Retina (tissue), 1 donor: ENCODE measurements at places on chromosomes 16 and 17.

DNA sequence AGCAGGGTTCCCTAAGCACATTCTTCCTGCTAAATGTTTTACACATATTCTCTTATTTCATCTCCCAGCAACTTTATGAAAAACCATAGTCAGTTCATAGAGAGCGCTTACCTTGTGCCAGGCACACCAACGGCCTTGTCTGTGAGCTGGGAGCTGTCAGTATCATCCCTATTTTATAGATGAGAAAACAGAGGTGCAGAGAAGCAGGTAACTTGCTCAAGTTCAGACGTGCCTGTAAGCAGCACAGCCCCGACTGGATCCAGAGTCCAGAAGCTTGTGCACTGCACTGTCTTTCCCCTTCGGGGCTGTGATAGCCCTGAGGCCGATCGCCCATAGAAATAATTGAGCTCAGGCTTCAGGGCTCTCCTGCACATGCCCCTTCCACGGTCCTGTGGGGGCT is 6.2 kb downstream of the AQP8 start:
- no peak for DNase-seq

DNA sequence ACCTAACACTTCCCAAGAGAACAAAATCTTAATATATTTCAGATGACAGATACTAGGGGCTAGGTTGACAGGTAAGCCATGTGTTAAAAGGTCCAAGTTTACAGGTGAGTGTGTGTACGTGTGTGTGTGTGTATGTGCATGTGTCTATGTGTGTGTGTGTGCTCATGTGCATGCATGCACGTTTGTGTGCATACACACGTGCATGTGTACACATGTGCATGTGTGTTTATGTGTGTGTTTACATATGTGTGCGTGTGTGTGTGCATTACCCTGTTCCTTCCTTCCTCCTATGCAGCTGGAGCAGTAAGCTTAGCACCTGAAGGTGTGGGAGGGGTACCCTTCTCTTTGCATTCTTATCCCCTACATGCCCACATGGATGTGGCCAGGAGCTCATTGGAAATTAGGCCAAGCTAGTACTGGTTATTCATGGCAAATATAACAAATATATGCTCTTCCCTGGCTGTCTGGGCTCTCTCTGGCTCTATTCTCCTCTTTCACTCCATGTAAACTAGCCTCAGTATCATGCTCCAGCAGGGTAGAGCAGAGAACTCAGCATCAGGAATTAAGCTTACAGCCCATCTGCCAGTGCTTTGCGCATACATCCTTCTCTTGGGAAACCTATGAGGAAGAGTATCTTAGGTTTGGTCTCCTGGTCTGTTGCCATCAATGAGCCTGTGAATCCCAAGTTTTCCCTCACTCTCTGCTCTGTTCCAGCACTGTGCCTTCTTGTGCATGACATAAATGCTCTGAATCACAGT is 258.0 kb upstream of the MYOCD start:
- no peak for DNase-seq

DNA sequence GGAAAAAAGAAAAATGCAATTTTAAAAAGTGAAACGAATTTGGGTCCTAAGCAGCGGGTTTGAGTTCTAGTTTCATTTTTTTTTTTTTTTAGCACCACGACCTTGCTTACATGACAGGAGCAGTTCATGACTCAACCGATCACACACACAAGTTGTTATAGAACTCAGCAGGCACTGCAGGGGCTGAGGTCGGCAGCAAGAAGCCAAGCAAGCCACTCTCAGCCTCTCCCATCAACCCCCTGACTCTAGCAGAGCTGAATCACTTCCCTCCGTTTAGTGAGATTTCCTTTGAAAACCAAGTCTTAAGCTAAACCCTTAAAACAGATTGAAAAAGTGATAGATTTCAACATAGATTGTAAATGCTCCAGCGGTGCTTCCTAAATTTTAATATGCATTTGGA is 520.8 kb downstream of the HAPSTR1 start:
- no peak for DNase-seq

GRCh38 chr17:44335968-44336367 is 9.1 kb upstream of the GRN start:
- no peak for DNase-seq

DNA sequence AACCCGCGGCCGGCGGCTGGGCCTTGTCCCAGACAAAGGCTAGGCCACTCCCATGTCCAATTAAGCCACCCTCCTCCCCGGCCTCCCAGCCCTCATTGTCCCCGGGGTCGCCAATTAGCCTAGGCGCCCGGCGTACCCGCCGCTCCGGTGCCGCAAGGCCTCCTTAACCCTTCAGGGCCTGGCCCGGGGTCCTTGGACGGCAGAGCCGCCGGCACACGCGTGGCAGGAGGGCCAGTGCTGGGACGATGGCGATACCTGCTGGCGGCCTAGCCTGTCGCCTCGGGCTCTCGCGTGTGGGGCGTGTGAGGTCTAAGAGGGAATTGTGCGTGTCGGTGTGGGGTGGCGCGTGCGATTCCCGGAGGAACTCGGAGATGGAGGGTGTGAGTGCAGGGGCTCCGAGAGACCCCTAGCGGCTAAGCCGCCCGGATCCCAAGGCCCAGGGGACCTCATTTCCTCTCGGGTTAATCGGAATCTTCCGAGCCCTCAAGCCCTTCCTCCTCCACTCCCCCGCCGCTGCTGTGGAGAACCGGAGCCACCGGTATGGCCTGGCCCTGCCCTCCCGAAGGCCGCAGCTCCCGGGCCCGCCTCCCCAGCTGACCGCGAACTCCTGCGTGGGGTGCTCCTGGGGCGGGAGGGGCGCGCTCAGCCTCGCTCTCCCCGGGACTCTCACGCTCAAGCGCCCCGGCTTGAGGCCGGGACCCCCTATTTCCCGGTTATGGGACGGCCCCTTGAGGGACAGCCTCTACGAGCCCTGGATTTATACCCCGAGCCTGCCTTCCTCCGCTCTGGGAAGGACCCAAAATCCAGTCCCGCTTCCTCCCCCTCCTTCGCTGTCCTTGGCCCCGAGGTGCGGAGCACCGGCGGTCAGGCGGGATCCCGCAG is 11.9 kb downstream of the TBX2 start:
- peak; percentile 96 for DNase-seq

DNA sequence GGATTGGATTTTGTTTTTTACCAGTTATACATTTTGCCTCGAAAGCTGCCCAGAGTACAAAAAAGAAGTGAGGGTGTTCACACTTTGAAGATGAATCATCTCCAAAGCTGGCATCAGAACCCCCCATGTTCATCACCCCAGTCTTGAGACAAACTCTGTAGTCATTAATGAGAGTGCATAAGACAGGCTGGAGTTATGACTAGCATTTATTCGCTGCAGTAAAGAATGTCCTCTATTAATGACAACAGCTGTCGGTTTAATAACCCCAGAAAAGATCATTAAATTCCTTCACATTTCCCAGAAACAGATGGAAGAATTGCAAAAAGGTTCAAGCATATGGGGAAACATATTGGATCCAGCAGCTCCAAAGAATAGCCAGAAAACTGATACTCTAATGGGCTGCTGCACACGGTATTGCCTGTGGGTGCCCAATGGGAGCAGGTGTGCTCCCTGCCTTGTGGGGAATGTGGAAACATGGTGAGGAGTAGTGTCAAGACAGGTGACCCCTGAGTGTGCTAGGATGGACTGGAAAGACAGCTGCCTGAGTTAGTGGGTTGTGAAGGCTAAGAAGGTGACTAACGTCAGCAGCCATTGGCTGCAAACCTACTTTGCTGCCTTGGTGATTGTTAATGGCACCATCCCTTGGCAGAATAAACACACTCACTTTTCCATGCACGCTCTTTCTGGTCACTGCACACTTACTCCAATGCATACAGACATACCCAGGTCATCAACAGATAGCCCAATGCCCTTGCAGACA is 81.9 kb downstream of the AIPL1 start:
- no peak for DNase-seq

- no peak for DNase-seq
These were observed 384.6 kb downstream of the CNTNAP4 start for GRCh38 chr16:76661691-76662235.

DNA sequence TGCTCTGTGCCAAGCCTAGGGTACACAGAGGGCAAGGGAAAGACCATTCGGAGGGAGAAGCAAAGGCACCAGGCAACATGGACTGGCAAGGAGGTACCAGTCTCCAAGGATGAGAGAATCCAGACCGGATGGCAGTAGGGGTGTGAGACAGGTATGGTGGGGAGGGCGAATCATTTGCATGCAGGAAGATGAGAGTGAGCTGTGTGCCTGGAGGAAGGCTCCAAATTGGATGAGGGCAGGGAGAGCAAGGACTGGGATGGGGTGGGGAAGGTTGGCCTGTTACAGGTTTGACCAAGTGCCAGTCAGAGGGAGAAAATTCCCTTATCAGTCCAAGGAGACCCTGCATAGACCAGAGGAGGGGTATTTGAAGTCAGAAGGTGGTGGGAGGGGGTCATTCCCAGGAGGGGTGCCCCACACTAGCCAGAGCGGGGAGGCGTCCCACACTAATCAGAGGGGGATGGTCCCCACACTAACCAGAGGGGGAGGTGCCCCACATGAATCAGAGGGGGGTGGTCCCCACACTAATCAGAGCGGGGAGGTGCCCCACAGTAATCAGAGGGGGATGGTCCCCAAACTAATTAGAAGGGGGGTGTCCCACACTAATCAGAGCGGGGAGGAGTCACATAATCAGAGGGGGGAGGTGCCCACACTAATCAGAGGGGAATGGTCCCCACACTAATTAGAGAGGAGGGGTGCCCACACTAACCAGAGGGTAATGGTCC is 737 bp downstream of the CANT1 start:
- no peak for DNase-seq

DNA sequence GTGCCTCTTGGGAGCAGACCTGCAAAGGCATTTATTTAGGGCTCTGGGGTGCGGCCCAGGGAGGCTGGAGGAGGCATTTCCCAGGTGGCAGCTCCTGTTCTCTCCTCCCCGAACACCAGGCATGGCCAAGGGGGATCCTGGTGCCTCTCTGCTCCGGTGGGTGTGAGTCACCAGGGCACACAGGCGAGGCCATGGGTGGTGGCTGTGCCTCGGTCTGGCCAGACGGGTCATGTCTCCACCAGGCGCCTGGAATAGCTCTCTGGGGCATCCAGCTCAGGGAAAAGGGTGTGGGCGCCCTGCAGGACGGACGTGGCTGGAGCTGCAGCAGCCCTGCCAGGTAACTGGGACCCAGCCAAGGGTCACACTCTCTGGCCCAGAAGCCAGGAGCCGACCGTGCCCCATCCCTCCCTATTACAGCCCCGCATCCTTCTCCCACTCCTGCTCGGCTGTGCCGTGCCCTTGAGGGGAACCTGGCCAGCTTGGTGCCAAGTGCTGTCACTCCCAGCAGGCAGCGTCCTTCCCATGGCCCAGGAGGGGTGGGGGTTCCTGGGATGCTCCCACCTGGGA is 25.8 kb downstream of the SOX8 start:
- DNase-seq, result no peak

DNA sequence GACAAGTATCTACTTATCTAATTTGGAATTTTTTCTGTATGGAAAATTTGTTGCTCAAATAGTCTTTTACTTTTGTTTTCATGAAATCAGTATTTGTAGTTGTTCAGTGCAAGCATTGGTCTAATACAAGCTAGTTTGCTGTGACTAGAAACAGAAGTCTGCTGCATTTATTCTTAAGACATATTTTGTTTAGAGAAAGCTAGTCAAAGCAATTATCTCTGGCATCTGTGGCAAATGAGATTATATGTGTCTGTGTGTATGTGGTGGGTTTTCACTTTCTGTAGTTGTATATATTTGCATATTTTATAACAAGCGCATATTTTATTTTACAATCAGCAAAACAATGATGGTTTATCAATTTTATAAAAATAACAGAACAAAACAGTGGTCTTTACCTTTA is 96.0 kb upstream of the SIAH1 start:
- DNase-seq, result no peak

DNA sequence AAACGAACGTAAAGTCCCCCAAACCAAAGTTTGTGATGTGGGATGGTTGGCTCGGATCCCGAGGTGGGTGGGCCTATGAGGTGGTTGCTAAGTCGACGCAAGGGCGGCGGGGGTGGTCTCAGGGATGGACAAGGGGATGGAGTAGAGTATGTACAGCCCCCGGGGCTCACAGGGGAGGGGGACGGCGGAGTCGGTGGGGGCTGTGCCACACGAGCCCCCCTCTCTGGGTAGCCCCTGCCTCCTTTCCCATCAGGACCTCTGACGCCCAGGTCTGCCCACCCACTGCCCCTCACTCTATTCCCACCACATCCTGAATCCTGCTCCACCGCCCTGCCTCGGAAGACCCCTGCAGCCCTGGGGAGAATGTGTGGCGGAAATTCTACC is 15.2 kb downstream of the IL34 start:
- DNase-seq, result no peak

- DNase-seq, result no peak
These were observed 91.4 kb downstream of the HIC1 start for GRCh38 chr17:2146132-2146871.

DNA sequence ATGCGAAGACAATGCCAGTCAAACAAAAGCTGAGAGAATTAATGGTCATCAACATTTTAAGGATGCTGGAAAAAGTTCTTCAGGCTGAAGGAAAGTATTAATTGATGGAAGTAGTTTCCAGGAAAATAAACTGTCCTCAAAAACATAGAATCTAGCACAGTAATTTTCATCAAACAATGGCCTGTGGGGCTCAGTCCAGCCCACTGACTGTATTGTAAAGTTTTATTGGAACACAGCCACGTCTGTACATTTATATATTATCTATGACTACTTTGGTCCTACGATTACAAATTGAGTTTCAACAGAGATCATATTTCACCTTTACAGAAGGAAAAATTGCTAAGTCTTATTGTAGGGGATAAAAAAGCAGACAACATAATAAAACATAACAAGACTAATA is 484.5 kb downstream of the KCNJ2 start:
- no peak for DNase-seq

GRCh38 chr16:74249846-74250245 is 46.8 kb upstream of the PSMD7 start:
- no peak for DNase-seq

GRCh38 chr17:74799097-74799496 is 23.0 kb upstream of the NAT9 start:
- no peak for DNase-seq

- no peak for DNase-seq
These were observed 840 bp downstream of the ADCY7 start for GRCh38 chr16:50267151-50267631.

DNA sequence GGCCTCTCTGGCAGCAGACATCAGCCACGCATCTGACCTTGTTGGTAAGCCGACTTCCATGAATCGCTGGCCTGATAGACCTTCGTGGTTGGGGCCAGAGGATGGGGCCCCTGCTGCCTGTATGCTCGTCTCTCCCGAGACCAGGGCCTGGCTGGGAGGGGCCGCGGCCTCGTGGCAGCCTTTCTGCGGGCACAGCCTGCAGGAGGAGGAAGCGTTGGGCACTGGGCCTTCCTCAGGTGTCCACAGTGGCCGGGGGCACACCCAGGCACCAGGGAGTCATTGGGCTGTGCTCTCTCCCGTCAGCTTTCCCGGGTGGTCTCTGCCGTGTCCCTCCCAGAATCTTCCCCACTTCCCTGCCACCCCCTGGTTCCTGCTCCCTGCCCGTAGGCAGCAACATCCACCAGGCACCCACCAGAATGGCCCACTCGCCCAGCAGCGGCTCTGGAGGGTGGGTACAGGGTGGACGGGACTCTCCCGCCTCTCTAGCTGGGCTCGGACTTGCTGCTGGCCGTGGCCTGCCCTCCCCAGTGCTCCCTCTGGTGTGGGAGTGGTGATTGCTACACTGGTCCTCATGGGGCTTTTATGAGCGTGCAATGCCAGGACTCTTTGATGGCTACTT is 6.3 kb downstream of the E4F1 start:
- no peak for DNase-seq
